ENCODE measurements at places on chromosomes 5 and 9. TPM values are rescaled to one million over a fixed set of nuclear protein-coding genes. Genes with fewer than 3 reads are reported as not detected.

DNA sequence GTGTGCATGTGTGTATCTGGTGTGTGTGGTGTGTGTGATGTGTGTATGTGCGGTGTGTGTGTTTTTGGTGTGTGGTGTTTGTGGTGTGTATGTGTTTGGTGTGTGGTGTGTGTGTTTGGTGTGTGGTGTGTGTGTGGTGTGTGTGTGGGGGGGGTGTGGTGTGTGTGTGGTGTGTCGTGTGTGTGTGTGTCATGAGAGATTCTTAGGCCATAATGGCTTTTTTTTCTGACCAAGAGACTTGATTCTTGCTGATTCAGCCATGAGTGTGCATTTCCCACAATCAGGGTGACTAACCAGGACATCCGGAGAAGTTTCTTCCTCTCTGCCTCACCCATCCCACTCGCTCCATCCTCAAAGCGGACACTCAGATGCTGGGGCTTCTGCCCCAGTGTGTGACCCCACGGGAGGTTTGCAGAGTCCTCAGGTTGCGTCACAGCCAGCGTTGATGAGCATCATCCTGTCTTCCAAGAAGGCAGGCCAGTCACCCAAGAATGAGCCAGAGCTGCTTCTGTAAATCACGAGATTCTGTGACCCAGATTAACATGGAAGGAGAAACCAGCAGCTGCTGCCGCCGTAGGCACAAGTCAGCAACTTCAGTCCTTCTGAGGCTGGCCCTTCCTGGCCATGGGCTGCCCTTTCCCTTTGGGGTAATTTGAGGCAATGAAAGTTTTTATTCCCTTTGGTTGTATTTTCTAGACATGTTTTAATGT is 12.5 kb upstream of the CTSL start:
- DNase-seq, result peak; percentile 88

Gene CTXN3
- not detected for total RNA-seq

DNA sequence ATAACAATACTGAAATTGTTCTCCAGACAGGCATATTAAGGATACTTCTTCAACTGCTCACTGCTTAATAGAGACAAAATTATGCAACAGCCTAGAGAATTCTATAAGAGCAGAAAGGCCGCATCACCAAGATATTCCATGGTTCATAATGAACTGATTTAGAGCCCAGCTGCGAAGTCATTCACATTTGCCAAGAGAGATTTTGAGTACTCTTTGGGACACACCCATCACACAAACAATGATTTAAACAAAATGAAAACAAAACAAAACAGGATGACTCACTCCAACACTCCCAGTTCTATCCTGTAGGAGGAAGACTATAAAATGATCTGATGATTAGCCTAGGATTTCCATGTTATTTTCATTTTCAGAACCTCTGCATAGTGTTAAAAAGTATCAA is 145.7 kb upstream of the GNA14 start:
- no peak for DNase-seq

Gene HCN1
- 0.05 TPM for total RNA-seq

Gene SNCAIP
- total RNA-seq, result 1.2 TPM

DNA sequence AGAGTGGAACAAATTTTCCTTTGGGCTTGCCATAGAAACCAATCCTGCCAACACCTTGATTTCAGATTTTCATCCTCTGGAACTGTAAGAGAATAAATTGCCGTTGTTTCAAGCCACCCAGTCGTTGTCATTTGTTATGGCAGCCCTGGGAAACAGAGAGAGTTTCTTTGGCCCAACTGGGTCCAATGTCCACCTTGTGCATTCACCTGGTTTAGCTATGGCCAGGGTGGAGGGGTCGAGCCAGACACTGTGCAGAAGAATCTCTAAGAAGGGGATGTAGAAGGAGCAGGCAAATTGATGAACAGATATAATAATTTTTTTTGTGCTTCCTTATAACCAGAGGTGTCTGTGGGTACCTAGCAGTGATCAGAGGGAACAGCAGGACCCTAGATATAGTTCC is 9.8 kb downstream of the KIF4B start:
- no peak for DNase-seq

Gene ODF2
- 12.0 TPM for total RNA-seq

Gene FAM200C
- 3.8 TPM for total RNA-seq

DNA sequence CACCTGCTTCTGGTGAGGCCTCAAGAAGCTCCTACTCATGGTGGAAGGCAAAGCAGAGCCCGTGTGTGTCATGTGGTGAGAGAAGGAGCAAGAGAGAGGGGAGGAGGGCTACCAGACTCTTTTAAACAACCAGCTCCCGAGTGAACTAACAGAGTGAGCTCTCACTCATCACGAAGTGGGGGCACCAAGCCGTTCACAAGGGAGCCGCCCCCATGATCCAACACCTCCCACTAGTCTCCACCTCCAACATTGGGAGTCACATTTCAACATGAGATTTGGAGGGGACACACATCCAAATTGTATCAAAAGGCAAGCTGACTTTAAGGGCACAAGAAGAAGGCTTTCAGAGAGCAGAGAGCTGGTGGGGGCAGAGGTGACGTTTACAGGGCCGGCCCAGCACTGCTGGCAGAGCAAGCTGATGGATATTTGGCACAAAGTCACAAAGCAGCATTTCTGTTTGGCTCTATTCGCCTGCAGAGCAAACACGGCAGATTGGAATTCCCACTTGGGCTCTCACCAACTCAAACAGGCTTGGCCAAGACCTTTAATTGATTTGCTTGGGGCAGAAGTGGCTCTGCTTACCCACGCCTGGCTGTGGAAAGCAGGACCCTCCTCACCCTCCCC is 20.0 kb downstream of the PITX1 start:
- DNase-seq, result no peak
